SK-N-SH (cell line): ENCODE measurements at places on chromosomes 3 and 15.

- DNase-seq = no peak
Observed at GRCh38 chr3:115989684-115990421, 366.5 kb downstream of the GAP43 start.

DNA sequence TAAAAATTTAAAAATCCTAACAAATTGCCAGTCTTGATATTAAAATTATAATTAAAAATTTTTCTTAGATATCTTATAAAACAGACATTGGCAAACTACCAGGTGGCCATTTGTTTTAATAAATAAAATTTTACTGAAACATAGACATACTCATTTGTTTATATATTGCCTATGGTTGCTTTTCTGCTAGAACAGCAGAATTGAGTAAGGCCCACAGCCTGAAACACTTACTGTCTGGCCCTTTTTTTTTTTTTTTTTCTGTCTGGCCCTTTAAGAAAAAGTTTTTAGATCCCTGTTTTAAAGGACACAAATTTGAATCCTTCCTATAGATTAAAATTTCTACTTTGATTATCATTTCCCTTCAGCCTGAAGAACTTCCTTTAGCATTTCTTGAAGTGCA, 60.5 kb upstream of the CTDSPL2 start:
- DNase-seq = no peak

- peak; percentile 76 for DNase-seq
Observed at GRCh38 chr3:5187920-5188418, 462 bp downstream of the EDEM1 start.

- peak; percentile 59 for DNase-seq
Observed at GRCh38 chr15:89441295-89441812, 55.0 kb downstream of the RHCG start.

DNA sequence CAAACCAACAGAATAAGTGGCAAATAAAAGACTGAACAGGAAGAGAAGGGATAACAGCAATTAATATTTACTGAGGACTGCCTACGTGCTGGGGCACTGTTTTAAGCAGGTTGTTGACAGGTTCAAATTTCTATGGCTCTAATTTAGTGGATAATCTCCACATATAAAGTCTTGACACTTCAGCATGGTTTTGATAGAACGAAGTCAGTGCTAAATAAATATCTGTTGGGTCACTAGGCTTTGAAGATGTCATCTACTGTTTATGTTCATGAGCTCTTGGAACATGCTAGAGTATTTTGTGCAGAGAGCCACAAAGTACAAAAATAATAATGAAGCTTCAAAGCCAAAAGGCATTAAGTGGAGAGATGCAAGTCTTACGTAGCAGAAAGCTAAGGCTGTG, 74.0 kb downstream of the SFMBT1 start:
- DNase-seq = no peak

DNA sequence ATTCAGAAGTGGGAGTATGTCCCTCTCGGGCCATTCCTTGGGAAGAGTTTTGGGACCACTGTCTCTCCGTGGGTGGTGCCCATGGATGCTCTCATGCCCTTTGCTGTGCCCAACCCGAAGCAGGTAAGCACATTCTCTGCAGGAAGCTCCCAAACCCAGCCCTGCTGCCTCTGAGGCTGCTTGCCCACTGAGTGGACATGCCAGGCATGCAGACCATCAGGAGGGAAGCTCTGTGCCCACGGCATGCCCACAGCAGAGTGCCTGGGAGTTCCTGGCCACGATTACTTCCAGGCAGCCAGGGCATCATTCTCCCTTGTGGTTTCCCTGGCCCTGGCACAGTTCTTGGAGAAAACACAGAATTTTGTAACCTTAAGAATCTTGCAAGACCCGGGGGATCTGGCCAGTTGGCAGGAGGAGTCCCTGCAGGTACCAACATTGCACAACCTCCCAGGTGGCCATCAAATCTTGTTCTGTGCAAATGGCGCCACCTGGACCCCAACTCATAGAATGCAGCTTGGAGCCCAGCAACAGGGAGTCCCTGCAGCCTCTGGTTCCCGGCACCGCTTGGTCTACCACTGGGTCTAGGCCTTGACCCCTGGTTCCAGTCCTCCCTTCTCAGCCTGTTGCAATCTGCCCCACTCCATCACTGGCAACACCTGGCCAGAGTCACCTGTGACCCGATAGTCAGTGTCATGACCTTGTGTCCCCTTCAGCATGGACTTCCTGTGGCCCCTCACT, 20.4 kb downstream of the FAH start:
- DNase-seq = peak; percentile 79

DNA sequence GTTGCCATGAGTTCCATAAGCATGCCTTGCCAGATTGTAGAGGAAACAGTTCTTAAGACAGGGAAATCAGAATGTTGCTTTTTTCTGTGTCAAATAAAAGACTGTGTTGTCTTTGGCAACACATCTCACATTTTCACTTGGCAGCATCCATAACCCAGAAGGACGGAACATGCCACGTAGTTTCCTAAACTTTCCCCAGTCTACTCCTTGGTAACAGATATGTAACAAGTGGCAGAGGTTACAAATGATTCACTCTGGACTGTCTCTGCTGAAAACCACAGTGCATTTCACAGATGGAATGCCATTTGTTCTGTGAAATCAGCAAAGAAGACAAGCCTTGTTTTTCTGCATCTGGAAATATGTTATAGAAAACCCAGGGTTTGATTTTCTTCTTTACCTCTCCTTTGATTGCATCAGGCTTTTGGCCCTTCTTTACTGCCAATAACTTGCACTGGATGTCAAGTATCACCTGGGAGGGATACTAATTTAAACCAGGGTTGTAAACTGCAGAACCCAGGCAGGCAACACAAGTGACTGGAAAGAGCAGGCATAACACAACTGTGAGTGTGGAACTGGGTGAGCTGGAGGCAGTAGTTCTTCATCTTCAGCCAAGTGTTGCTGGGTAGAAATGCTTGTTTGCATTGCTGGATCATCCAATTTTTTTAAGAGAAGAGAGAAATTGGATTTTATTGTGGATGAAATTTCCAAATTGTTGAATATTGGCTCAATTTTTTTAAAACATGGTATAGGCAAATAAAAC, 124.4 kb upstream of the FOXB1 start:
- no peak for DNase-seq

GRCh38 chr3:58999134-58999773, 50.6 kb downstream of the CFAP20DC start:
- no peak for DNase-seq

DNA sequence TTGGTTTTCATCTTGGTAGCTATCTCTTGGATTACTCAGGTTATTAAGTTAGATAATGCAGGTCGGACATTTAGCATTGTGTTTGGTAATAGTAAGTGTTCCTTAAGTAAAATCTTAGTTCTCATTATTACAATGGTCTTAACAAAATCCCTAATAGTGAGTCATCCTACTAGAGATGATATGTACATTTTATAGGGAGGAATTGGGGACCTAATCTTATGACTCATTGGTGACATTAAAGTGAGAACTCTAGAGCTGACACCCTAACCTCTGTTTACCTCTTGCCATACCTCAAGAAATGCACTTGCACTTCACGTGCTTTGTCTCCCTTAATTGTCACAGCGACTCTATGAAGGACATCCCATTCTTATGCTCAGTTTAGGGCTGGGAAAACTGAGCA, 174.9 kb downstream of the CADPS start:
- no peak for DNase-seq

- DNase-seq = peak; percentile 76
Observed at GRCh38 chr3:53254509-53255422, 1.1 kb downstream of the TKT start.

DNA sequence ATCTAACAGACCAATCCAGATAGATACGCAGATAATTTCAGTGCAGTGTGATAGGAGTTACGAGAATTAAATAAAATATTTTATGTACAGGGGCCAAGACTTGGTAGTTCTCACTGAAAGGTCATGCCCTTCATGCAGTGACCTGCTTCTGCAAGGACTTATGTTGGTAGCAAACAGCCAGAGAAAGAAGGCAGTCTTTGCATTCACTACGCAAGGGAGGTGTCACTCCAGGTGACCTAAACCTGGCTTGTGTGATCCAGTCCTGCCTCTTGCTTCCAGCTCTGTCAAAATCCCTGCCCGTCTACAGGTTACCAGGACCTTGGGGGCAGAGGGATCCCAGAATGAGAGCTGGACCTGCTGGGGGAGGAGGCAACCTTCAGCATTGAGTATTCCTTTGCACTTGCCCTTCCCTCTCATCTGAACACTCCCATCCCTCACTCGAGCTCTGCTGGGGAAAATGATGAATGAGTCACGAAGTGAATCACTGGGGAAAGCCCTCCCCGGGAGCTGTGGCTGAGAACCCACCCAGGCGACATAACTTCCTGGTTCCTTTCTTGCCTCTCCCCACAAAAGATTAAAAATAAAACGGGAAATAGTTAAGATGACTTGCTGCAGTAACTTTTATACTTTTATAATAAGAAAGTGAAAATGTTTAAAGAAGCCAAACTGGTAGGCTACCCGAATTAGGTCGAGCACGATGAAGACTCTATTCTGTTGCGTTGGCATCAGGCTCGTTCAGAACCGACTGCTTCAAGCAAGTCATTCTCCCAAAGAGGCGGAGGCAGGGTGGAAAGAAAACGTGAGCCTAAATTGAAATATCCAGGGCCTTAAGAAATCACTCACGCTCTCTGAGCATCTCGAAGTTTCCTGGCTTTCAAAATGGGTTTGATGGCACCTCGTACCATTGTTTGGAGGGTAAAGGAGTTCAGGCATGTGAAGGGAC, 216.1 kb downstream of the SLCO3A1 start:
- DNase-seq = no peak

DNA sequence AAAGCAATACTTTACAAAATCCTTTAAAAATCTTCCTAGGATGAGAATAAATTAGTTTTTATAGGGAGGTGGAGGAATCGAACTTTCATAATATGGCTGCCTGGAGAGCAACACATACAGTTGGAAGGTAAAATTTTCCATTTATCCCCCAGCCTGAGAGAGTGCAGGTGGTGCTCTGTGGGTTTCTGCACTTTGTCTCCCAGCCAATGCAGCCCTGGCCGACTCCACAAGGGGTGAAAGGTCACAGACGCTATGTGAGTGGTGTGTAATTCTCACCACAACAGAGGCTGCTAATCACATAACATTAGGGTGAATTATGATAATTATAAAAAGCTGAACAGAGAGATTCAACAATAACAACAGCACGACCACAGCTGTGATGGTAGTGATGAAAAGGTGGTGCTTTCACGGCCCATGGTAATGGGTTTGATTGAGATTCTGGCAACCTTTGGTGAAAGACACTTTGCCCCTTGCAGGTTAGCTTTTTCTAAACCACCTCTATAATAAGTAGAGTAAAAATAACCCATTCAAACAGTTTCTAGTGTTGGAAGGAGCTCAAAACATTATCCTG, 30.1 kb upstream of the NANOGP8 start:
- no peak for DNase-seq

DNA sequence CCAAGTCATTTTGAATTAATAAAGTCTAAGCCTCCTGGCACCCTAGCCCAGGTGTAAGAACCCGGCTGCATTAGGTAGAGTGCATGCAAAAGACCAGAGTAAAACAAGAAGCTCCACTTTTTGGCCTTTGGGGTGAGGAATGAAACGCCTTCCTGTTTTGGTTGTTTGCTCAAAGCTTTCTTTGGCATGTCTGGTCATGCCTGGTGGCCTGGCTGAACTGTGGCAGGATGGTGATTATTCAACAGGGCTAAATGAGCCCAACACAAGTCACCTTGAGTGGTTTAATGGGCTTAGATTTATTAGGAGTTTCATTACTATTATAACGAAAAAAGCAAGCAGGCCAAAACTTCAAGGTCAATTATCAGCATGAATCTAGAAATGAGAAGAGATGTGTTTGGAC, 40.9 kb upstream of the LDHAL6B start:
- DNase-seq = no peak

GRCh38 chr3:149180057-149180573, 41.5 kb downstream of the CP start:
- no peak for DNase-seq

DNA sequence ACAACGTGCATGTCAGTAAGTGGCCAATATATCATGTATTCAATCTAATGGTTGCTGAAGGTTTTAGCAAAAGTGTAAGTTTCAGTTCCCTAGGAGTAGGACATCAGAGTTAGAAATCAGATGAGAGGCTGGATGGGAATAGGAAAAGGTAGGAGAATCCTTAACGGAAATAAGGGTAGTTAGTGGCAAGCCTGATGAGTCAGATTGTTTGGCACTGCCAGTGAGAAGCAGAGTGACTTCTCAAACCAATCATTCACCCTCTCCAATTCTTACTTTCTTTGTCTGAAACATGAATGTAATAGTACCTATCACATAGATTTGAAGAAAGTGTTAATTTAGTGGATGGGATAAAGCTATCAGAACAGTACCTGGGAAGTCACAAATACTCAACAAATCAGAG, 894.0 kb downstream of the NTRK3 start:
- DNase-seq = no peak

- DNase-seq = no peak
Observed at GRCh38 chr3:11020764-11021163, 28.2 kb downstream of the SLC6A1 start.

GRCh38 chr15:94522125-94522524, 290.8 kb downstream of the MCTP2 start:
- DNase-seq = no peak

DNA sequence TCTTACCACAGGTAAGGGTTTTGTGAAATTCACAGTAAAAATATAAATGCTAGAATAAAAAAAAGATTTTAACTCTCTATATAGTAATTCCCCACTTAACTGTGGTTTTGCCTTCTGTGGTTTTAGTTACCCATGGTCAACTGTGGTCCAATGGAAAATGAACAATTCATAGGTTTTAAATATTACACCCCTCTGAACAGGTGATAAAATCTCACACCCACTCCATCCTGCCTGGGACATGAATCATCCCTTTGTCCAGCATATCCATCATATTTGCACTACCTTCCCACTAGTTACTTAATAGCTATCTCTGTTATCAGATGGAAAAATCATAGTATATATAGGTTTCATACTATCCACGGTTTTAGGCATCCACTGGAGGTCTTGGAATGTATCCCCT, 49.2 kb downstream of the HDGFL3 start:
- no peak for DNase-seq

DNA sequence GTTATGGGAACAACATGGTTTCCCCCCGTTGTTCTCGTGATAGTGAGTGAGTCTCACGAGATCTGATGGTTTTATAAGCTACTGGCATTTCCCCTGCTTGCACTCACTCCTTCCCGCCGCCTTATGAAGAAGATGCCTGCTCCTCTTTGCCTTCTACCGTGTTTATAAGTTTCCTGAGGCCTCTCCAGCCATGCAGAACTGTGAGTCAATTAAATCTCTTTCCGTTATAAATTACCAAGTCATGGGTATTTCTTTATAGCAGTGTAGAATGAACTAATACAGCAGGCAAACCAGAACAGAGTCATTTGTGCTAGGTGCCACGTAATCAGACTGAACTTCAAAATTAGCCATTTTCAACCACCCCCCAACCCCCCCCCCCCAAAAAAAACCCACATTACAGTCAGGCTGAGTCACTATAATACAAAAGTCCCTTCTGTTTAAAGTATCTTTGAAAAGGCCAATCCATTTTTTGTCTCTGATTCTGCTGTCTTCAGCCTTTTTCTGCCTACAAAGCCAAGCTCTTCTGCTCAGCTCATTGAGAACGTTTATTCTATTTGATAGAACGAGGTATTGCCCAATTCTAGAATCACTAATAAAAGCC, 4.1 kb downstream of the OR4F6 start:
- no peak for DNase-seq

- DNase-seq = no peak
Observed at GRCh38 chr15:89117790-89118189, 29.5 kb downstream of the ABHD2 start.
